ENCODE measurements at places on chromosomes 3 and 15. TPM values are rescaled to one million over a fixed set of nuclear protein-coding genes. Genes with fewer than 3 reads are reported as not detected.

Gene LIPC
- total RNA-seq, result 3.0 TPM

DNA sequence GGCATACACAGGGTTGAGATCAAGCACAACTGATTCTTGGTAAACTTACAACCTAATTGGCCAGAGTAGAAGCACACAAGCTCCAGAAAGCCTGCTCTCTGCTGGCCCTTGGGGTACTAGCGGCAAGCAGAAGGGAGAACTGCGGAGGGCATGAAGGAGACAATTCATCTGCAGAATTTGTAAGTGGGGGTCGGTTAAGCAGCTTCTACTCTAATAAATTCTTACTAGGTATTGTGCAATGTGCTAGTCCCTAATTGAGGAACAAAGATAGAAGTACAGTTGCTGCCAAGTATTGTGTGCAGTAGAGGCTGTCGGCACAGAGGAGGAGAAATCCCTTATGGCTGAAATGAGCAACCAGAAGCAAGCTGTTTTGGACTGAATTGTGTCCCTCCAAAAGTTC is 91.2 kb upstream of the VEPH1 start:
- DNase-seq, result no peak

Gene SNTN
- 0.39 TPM for total RNA-seq

Gene SPINK8
- not detected for total RNA-seq

Gene COL6A5
- total RNA-seq, result 0.08 TPM

DNA sequence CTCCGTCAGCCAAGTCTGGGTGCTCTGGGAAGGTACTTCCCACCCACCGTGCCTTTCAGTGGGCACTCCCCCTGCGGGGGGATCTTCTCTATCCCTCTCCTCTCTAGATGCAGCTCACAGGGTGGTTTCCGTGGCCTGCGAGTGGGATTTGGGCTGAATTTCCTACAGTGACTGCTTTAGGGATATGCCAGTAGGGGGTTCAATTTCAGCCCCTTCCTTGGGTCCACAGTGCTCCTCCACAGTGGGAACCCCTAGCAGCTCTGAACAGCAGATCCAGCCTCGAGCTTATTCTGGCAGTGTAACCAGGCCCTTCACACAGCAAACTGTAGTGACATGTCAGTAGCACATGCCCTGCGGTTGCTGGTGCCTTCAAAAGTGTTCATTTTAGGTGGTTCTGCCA is 155.7 kb downstream of the CHDH start:
- DNase-seq, result no peak
